ENCODE measurements at places on chromosomes 1 and 21.

DNA sequence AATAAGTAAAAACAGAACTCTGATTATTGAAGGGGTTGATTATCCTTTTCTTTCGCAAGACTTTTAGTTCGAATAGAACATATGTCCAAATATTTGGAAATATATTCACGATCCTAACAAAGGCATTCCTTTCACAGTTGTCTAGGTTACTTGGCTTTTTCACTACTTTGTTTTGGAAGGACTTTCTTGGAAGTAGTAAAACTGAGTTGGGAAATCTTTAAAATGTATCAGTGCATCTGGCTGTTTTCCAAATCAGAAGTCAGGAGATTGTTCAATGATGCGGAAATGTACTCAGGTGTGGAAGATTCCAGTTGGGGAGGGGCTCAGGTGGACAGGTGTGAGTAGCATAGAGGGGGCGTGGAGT lies 67.1 kb downstream of the SH3BGR start:
- no peak for DNase-seq

DNA sequence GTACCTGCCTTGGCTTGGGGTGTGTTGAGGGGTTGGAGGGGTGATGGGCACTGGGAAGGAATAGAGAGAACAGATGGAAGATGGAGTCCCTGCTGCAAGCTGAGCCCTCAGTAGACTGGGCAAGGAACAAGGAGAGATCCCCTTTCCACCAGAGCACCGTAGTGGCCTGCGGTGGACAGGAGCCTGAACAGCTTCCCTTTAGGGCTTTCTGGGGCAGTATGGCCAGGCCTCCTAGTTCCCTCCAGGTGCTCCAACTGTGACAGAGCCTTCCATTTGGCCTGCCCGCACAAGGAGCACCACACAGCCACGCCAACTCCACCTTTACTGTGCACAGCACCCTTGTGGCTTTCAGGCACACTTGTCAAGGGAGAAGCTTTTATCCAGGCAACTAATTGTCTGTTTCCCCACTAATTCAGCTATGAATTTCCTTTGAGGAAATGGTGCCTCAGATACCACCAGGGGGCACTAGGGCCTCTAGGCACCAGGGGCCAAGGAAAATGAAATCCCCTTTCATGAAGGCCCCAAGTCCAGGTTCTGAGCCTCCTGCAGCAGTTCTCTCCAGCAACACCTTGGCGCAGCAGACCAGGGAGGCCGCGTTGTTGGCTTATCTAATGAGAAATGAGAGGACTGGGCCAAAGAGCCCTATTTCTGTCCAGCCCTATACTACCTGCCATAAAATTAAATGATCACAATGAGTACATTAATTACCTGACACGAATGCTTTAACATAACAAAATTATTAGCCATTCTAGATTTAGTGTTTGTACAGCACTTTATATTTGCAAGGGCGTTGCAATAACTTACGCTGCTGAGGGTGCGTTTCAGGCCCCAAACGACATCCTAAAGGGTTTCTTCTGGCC lies 23.1 kb upstream of the ERI3 start:
- no peak for DNase-seq

DNA sequence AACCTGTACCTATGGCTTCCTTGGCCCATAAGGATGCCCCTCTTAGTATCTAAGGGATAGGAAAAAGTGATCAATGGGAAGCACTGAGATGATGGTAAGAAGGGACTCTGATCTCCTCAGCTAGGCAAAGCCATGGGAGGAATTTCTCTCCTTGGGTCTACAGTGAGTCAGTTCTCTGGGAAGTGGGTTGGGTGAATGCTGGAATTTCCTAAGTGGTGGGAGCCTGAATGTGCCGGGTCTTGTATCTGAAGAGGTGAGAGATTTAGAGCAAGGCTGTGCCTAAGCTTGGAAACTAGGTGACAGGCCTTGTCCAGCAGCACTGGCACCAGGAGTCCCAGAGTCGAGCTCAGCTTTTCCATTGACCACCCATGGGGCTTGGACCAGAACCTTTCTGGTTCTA lies 96.3 kb upstream of the SLC2A1 start:
- no peak for DNase-seq

GRCh38 chr1:55005351-55006140 lies 6.8 kb downstream of the BSND start:
- DNase-seq: no peak

DNA sequence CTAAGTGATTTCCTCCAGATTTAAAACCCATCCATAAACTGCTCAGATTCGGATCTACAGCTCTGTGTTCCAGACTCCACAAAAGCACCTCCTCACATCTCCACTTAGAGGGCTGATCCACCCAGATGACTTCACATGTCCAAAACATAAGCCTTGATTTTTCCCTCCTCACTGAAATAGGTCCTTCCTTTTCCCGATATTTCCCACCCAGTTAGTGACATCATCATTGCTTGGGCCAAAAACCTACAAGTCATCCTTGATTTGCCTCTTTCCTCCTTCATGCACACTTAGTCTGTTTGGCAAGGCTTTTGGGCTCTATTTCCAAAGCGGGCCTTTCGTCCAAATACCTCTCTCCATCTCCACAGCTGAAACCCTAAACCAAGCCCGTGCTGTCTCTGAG lies 32.3 kb downstream of the CCDC185 start:
- DNase-seq: no peak

- DNase-seq: no peak
These were observed 14.1 kb downstream of the F5 start for GRCh38 chr1:169572187-169572586.

DNA sequence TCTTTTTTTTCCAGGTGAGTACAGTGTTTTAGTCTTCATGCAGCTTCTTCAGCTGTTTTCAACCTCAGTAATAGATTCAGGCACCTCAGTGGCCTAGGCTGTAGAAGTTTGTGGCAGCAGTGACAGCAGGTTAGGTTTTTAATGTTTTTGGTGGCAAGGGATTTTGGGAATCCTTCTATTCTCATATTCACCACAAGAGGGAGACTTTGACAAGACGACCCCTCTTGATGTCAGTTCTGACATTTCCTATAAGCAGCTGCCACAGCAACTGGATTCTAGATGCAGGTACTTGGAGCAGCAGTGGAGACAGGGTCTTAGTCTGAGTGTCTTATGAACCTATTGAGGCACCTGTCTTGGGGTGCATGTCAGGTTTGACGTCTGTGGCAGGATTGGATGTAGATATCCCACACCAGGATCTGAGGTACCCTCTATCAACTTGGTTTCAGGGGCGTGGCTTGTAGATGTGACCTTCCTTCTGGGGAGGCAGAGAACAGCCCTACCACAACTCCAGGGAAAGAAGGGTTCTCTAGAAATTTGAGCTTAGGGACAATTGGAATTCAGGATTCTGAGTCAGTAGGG lies 1104.2 kb upstream of the TMPRSS15 start:
- no peak for DNase-seq

DNA sequence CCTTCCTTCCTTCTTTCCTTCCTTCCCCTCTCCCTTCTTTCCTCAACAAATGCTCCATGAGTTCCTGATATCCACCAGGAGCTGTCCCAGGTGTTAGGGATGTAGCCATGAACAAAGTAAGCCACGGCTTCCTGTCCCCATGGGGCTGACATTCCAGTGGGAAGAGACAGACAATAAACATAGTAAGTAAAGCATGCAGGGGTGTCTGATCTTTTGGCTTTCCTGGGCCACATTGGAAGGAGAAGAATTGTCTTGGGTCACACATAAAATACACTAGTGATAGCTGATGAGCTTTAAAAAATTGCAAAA lies 81.5 kb upstream of the ZBTB40 start:
- DNase-seq: no peak

- no peak for DNase-seq
These were observed 65.9 kb upstream of the GJA5 start for GRCh38 chr1:147826259-147826658.

- DNase-seq: no peak
These were observed 46.0 kb upstream of the LRIG2 start for GRCh38 chr1:113027007-113027406.

DNA sequence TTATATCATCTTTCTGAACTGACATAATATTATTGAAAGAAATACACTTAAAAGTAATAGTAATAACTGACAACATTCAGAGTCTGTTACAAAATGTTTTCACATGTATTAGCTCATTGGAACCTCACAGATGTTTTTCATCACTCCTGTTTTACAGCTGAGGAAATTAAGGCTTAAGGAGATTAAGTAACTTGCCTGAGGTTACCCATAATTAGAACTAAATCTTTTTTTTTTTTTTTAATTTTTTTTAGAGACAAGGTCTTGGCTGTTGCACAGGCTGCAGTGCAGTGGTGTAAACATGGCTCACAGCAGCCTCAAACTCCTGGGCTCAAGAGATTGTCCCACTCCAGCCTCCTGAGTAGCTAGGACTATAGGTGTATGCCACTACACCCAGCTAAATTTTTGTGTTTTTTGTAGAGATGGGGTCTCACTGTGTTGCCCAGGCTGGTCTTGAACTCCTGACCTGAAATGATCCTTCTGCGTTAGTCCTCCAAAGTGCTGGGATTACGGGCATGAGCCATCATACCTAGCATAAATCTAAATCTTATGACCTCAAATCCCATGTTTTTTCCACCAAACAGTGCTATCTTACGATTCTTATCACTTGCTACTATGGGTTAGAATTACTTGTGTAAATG lies 64.7 kb upstream of the MACF1 start:
- no peak for DNase-seq

GRCh38 chr1:157993147-157993917 lies at the start of gene KIRREL1:
Gene KIRREL1 (plus strand): TSS chr1:157993645. CDS start chr1:157993677, 32 bp downstream.
- no peak for DNase-seq

- DNase-seq: no peak
These were observed 163.0 kb upstream of the RNPC3 start for GRCh38 chr1:103362348-103363007.

GRCh38 chr1:12754738-12755137 lies 8.7 kb downstream of the CFAP107 start:
- DNase-seq: no peak

DNA sequence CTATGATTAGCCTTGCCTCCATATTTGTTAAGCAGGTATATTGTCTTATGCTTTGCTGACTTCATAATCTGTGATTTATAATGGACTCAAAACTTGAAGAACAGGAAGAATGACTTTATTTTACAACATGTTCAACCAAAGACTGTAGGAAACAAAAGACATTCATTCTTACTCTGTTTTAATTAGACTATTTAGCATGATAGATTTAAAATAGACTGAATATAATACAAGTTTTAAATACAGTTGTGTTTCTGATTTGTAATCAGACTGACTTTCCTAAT lies 63.1 kb downstream of the CDC14A start:
- no peak for DNase-seq

- no peak for DNase-seq
These were observed 774 bp upstream of the ABL2 start for GRCh38 chr1:179230251-179230650.

DNA sequence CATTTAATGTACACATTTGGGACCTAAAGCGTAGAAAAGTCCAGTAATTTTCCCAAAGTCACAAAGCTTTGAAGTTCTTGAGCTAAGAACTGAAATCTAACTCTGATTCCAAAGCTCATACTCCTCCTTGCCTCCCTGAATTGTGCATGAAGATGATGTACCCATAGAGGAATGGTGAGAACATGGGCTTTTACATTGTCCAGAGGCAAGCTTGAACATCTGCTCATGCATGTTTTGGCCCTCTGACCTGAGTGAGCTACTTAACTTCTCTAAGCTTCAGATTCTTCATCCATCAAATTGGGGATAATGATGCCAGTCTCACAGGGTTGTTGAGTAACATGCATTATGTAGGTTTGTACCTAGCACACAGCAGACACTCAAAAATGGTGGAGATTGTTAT lies 258.4 kb upstream of the HOOK1 start:
- no peak for DNase-seq

DNA sequence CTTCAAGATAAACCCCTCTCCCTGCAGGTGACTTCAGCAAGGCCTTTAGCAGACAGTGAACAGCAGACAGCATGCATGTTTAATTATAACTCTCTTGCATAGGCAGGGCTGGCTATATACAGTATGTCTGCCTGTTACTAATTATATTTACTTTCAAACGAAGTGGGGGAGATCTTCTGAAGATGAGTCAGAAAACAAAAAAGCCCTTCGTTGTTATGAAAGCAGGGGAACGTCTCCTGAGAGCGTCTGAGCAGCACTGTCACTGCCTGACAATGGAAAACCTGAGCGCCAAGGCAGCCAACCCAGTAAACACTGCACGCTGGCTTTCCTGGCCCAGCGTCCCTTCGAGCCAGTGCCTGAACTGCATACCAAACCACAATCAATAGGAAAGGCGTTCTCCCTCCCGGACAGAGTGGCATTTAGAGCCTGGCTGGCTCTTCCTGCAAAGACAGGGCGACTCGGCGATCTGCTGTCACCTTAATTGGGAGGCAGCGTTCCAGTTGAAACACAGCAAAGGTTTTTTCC lies 54.1 kb downstream of the TOMM20 start:
- no peak for DNase-seq

DNA sequence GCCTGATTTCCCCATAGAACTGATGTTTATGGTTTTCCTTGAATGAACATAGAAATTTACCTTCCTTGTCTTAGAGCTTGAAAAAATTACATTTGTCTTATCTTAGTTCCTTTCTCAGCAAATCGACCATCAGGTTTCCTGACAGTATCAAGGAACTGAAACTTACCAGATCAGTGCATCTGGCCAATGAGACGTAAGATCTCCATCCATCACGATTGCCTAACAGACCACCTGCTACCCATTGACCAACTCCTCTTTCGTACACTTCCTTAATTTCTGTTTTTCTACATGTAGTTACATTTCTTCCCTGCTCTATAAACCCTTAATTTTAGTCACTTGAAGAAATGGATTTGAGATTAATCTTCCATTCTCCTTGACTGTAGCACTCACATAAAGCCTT lies 57.4 kb upstream of the TMPRSS15 start:
- no peak for DNase-seq

DNA sequence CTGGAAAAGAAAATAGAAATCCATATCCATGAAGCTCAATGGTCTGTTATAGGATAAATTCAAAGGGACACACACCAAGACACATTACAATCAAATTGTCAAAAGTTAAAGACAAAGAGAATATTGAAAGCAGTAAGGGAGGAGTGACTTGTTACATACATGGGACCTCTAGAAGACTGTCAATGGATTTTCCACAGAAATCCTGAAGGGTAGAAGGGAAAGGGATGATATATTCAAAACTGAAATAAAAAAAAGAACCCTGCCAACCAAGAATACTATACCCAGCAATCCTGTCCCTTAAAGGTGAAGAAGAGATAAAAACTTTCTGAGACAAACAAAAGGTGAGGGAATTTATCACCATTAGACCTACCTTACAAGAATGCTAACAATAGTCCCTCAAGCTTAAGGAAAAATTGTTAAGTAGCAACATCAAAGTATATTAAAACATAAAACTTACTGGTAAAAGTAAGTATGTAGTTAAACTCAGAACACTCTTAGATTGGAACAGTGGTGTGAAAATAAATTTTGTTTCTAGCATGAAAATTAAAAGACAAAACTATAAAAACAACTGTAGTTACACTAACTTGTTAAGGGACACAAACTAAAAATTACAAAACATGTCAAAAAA lies 103.2 kb upstream of the APP start:
- no peak for DNase-seq

DNA sequence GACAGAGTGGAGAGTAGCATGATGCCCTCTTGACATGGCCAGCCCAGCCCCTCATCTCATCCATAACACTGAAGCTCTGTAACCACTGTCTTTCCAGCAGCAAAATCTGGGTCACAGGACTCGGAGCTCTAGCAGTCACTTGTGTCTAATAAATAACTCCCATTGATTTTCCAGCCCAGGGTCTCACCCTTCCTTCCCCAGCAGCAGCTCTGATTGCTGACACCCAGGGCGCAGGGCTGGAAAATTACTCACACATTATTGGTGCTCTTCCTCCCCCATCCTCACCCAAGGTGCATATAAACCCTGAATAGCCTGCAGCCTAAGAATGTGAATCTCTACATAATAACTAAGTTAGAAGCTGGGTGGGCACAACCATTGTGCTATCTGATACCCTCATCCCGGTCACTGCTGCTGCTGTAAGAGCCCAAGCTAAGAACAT lies 21.1 kb upstream of the OR10J5 start:
- no peak for DNase-seq

All from cortex of kidney (tissue), 1 donor.